ENCODE measurements at places on chromosomes 16 and 17.
A peak's percentile ranks its signal among the peaks of the same experiment; 100 is the strongest.

DNA sequence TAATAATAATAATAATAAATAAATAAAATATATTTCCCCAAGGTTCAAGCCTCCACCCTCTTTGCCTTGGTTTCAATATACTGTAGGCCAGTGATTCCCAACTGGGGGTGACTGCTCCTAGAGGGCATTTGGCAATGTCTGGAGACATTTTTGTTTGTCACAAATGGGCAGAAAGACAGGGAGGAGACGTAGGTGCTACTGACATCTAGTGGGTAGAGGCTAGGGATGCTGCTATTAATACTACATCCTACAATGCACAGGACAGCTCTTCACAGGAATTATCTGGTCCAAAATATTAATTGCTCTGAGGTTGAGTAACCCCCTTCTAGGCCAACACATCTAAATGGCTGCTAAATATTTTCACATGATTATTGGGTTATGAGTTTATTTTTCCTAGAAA is 12.8 kb upstream of the PRR14 start:
- no peak for DNase-seq

- no peak for DNase-seq
Measured at GRCh38 chr16:50533317-50533716, 14.9 kb upstream of the NKD1 start.

- no peak for DNase-seq
Measured at GRCh38 chr17:57045868-57046704, 39.0 kb upstream of the AKAP1 start.

- no peak for DNase-seq
Measured at GRCh38 chr16:66131156-66131807, 235.2 kb upstream of the CDH5 start.

DNA sequence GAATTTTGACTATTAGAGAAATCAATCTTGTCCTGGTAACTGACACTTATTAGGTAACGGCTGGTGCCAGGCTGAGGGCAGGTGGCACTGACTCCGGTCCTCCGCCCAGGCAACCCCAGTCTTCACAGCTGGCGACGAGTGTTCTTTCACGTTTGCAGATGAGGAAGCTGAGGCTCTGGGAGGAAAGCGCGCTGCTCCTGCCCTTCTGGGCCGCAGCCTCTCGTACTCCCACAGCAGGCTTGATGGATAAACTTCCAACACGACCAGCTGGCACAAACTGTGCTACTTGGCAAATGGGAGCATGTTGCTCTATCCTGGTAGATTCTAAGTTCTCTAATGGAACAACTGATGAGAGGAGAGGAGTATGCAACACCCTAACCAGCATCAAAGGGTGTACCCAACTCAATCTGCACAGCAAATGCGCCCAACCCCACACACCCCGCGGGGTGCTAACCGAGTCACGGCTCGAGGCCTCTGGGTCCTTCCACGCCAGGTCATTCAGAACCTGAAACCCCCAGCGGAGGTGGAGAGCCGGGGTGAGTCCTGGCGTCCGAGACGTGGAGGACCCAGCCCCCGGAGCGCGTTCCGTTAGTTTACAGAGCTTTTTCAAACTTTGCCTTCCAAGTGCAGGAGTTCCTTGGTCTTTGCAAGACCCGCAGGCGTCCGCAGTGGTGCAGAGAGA is 477 bp upstream of the SLC47A1 start:
- DNase-seq: no peak

- DNase-seq: no peak
Measured at GRCh38 chr17:60637683-60638082, 37.7 kb downstream of the PPM1D start.

DNA sequence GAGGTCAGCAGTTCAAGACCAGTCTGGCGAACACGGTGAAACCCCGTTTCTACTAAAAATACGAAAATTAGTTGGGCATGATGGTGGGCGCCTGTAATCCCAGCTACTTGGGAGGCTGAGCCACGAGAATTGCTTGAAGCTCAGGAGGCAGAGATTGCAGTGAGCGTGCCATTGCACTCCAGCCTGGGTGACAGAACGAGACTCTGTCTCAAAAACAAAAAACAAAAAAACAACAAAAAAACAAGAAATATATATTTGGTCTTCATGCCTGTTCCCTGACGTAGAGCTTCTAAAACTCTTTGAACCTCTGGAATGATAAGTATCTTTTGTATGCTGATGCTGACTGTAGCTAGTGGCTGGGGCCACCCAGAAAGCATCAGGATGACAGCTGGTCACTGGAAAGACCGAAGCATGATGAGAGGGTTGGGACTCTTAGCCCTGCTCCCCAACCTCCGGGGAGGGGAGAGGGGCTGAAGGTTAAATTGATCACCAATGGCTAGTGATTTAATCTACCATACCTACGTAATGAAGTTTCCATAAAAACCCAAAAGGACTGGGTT is 54.8 kb downstream of the TEX14 start:
- no peak for DNase-seq

DNA sequence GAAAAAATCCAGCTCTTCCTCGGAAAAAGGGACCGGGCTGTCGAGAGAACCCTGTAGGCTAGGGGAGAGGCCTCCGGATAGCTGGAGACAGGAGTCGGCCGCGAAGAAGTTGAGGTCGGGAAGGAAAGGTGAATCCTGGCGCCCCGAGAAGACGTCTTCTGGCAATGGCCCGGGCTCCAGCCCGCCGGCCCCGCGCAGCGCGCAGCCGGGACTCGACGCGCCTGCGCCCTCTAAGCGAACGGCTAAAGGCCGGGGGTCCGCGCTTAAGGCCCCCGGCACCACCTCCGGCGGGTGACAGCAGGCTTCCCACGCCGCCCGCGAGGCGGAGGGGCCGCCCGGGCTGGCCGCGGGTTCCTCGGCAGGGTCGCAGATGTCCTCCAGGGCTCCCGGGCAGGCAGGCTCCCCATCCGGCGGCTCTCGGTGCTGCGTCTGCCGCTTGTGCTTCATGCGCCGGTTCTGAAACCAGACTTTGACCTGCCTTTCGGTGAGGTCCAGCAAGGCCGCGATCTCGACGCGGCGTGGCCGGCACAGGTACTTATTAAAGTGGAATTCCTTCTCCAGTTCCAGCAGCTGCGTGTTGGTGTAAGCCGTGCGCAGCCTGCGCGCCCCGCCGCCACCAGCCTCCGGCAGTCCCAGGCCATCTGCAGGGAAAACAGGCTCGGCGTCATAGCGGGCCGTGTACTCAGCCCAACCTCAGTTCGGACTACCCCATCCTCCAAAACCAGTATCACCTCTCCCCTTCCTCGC is 1.6 kb downstream of the HOXB2 start:
- DNase-seq: no peak

DNA sequence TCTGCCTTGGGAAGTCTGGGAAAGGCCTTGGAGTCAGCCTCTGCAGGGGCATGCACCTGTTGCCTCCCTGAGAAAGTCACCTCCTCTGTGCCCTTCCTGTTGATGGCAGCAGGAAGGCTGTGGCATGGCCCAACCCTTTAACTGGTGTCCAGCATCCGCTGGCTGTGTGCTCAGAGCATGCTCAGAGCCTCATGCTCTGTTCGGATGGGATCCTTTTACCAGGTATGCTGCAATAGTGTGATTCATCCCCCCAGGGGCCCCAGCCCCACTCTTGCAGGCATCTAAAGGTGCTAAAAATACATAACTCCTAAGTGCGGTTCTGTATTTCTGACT is 24.9 kb downstream of the KLHL36 start:
- no peak for DNase-seq

GRCh38 chr17:31802502-31802901 is 56.5 kb downstream of the COPRS start:
- DNase-seq: no peak

DNA sequence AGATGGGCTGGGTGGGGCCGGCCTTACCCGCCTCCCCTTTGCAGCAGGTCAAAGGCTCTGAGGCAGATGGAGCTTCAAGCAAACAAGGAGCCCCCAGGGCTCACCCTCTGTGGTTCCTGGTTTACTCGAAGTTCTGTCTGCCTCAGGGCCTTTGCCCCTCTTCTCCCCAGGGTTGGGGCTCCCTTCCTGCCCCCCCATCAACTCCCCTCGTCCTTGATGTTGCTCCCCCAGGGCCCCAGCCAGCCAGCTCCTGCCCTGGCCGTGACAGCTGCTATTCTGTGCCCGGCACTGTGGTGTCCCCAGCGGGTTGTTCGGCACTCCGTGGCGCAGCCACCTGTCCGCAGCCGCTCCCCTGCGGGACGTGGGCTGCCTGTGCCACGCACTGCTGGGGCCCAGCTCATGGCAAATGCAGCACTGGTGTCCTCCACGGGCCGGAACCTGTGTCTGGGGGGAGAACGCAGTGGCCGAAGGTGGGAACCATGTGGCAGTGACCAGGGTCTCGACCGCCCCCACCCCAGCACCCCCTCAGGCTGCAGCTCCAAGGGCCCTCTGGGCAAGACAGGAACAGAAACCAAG is 4.3 kb upstream of the METRN start:
- no peak for DNase-seq

GRCh38 chr17:77602883-77603640 is 355.4 kb upstream of the TNRC6C start:
- DNase-seq: no peak

DNA sequence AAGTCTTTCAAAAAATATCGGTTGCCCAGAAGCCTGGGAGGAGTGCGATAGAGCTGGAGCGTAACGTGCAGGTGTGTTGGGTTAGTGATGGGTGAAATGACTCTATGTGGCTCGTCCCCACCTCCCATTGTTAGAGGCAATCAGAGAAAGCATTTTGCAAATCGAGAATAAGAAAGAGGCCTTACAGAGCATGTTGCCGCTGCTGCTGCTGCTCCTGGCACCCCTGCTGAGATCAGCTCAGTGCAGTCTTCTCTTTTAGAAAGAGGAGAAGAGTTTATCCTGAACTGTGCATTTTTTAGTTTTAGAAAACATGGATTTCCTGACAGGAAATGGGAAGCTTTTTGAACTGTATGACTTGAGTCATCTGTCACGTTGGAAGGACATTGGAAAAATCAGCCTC is 774.5 kb upstream of the RBFOX1 start:
- DNase-seq: no peak

- DNase-seq: no peak
Measured at GRCh38 chr17:28698253-28698941, 13.3 kb downstream of the PROCA1 start.

DNA sequence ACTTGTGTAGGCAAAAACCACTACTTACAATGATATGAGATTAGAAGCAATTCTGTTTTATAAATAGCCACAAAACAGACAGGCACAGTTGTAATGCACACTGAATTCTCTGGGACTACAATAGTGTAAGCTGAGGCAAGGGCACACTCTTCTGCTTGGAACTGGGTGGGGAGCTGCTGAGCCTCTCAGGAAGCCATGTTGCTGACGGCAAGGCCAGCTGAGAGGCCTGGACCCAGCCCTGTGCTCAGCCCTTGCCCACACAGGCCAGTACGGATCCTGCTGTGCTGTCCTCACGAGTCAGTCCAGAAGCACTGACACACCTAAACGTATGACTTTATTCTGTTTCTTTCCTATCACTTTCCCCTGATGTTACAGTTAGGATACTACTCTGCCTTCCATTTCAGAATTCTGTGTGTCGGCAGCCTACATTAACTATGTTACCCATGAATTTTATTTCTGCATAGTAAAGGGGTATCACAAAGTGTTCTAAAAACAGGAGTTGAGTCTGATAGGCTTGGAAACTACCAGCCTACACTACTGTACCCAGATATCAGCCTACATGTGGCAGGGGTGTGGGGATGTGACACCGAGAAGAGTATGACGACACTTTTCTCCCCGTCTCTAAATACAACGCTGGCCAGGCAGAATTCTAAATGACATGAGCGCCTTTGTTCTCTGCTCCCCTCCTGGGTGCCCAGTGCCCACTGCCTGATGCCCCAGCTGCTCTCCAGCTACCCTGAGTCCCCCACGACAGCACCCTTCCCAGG is 41.1 kb upstream of the FAAP100 start:
- no peak for DNase-seq

DNA sequence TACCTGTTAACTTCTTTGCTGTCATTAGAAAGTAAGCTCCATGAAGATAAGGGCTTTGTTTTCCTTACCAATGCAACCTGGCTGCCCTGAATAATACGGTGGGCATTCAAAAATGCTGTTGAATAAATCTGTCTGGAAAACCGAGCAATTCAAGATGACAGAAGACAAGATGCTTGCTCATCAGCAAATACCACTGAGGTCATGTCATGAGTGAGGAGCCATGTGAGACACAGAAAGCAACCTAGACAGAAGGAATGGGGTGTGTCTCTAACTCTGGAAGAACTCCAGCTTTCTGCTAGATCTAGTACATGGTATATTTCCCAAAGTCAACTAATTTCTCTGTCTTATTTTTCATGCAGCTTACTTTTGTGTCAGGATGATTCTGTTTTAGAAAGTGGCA is 64.2 kb downstream of the STH start:
- DNase-seq: no peak

GRCh38 chr16:56324406-56324805 is 100.9 kb downstream of the AMFR start:
- DNase-seq: no peak

DNA sequence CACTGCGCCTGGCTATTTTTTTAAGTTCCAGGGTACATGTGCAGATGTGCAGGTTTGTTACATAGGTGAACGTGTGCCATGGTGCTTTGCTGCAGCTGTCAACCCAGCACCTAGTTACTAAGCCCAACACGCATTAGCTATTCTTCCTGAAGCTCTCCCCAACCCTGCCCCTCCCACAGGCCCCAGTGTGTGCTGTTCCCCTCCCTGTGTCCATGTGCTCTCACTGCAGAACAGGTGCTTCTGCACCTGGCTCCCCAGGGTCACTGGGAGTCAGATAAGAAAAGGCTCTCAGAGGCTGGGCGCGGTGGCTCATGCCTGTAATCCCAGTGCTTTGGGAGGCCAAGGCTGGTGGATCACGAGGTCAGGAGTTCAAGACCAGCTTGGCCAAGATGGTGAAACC is 6.2 kb downstream of the HASPIN start:
- DNase-seq: no peak

- DNase-seq: peak; percentile 33
Measured at GRCh38 chr17:78935419-78936323, 10.5 kb upstream of the TIMP2 start.

DNA sequence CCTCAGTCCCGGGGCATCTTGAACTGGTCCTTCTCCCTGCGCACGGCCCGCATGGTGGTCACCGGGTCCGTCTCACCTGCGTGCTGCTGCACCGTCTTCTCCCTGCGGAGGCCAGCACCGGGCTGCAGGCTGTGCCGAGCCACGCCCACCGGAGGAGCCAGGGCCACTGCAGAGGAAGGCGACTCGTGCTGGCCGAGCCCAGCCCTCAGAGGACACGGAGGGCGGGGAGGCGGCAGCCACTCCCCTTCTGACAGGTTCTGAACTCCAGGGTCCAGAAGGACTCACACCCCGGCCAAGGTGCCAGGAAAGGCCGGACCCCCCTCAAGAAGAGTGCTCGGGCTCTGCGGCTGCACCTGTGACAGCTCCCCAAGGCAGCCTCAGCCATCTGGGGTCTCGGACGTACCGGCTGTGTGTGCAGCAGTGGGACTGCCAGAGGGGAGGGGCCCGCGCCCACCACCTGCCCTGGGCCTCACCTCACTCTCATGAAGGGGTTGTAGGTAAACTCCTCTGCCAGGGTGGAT is 15.8 kb upstream of the IGFALS start:
- DNase-seq: no peak

Data from GOT3 (cell line).